A549 treated with Mapracorat at 1 μM for 4 hours (cell line): ENCODE measurements at places on chromosomes 13 and 19. TPM values are rescaled to one million over a fixed set of nuclear protein-coding genes. Genes with fewer than 3 reads are reported as not detected.

The SIAH3 gene
- total RNA-seq, result 0.01 TPM in 1 of 5 replicates, not detected in the others

The RXFP2 gene
- not detected in 5 replicates for total RNA-seq

The CEACAM8 gene
- not detected in 5 replicates for total RNA-seq

The THSD1 gene
- 6.7 to 7.6 TPM (median 7.3 TPM) in 5 replicates for total RNA-seq

The FFAR2 gene
- not detected in 5 replicates for total RNA-seq

The FUT6 gene
- total RNA-seq, result 0.15 TPM in 1 of 5 replicates, not detected in the others

The OR4F17 gene
- not detected in 5 replicates for total RNA-seq

The CALR3 gene
- 0.28 TPM in 1 of 5 replicates, not detected in the others for total RNA-seq

The NKPD1 gene
- 0.33 to 0.73 TPM (median 0.57 TPM) in 5 replicates for total RNA-seq

The SIGLEC10 gene
- total RNA-seq, result not detected in 5 replicates

The EBI3 gene
- total RNA-seq, result 2.8 to 4.4 TPM (median 3.3 TPM) in 5 replicates

The PSG11 gene
- total RNA-seq, result not detected in 5 replicates

The HSPB6 gene
- total RNA-seq, result 0.12 to 0.28 TPM (median 0.19 TPM) in 3 of 5 replicates, not detected in the others

The RUBCNL gene
- 0.06 to 0.22 TPM (median 0.14 TPM) in 5 replicates for total RNA-seq

The CAPNS1 gene
- total RNA-seq, result 1,613 to 2,236 TPM (median 2,124 TPM) in 5 replicates

The LRRC63 gene
- total RNA-seq, result 0.07 TPM in 1 of 5 replicates, not detected in the others

The KLC3 gene
- 0.91 to 1.4 TPM (median 1.1 TPM) in 5 replicates for total RNA-seq

The ZBTB32 gene
- total RNA-seq, result not detected in 5 replicates

The PRX gene
- total RNA-seq, result 0.95 to 1.8 TPM (median 1.4 TPM) in 5 replicates

The MATK gene
- 0.98 to 1.7 TPM (median 1.4 TPM) in 5 replicates for total RNA-seq

The C5AR1 gene
- 1.6 to 2.9 TPM (median 2.1 TPM) in 5 replicates for total RNA-seq

The FXYD3 gene
- 0.26 to 0.58 TPM (median 0.36 TPM) in 5 replicates for total RNA-seq

The ZIC5 gene
- total RNA-seq, result 2.3 to 3.0 TPM (median 2.5 TPM) in 5 replicates

The PDE4A gene
- 3.5 to 4.7 TPM (median 4.3 TPM) in 5 replicates for total RNA-seq

The SLC8A2 gene
- 0.25 to 0.75 TPM (median 0.51 TPM) in 5 replicates for total RNA-seq

The HNRNPA1L2 gene
- total RNA-seq, result 4.1 to 6.7 TPM (median 5.8 TPM) in 5 replicates

The ZNF578 gene
- not detected in 5 replicates for total RNA-seq

The GGACT gene
- total RNA-seq, result 2.9 to 5.5 TPM (median 3.6 TPM) in 5 replicates

The SELENOV gene
- not detected in 5 replicates for total RNA-seq

The HS6ST3 gene
- not detected in 5 replicates for total RNA-seq

The DZIP1 gene
- 10.1 to 13.5 TPM (median 12.0 TPM) in 5 replicates for total RNA-seq

The CNFN gene
- total RNA-seq, result 43.6 to 57.0 TPM (median 49.3 TPM) in 5 replicates

The ZNF285 gene
- total RNA-seq, result 1.7 to 2.5 TPM (median 2.1 TPM) in 5 replicates

The ZNF878 gene
- total RNA-seq, result not detected in 5 replicates

The RGL3 gene
- 1.1 to 3.0 TPM (median 1.7 TPM) in 5 replicates for total RNA-seq

The ATP4B gene
- not detected in 5 replicates for total RNA-seq

The DACH1 gene
- total RNA-seq, result not detected in 5 replicates
